MCF 10A (cell line): ENCODE measurements at places on chromosomes 2 and 18. TPM values are rescaled to one million over a fixed set of nuclear protein-coding genes. Genes with fewer than 3 reads are reported as not detected.

GRCh38 chr2:15582710-15583357, 8.8 kb upstream of the DDX1 start:
- H3K4me3 ChIP-seq = no peak overlapping the region
- peaks cover 5% of the 10 kb centered on the region for H3K36me3 ChIP-seq
- peaks cover 7% of the 10 kb centered on the region for H3K4me1 ChIP-seq
- no peaks in the 10 kb centered on the region for H3K27me3 ChIP-seq
- DNase-seq = no peak

- H3K4me1 ChIP-seq = peaks cover 34% of the 10 kb centered on the region
- peak; percentile 8 for DNase-seq
Measured at GRCh38 chr2:36967236-36967876, 1.0 kb upstream of the STRN start.

- no peaks in the 10 kb centered on the region for H3K27me3 ChIP-seq
- H3K4me1 ChIP-seq = peaks cover 34% of the 10 kb centered on the region
- H3K27ac ChIP-seq = peak overlapping the region; percentile 3
- no peak overlapping the region for H3K4me3 ChIP-seq
- no peaks in the 10 kb centered on the region for H3K36me3 ChIP-seq
- peak; percentile 91 for DNase-seq
Measured at GRCh38 chr2:227402959-227403358, 15.2 kb upstream of the SCYGR1 start.

DNA sequence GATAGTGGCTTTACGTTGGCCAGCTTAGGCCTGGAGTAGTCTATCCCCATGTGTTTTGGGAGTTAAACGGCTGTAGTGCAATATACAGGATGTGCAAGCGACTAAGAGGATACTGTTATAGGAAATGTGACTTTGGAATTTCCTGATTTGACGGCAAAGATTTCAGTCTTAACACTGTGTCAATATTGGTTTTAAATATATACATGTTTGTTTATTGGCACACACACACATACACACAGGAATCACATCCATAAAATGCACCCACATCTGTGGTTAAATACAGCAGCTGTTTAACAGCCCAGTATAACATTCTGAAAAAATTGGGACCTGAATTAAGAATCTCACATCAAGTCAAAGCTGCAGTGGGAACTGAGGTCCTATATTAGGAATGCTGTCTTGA, 347.1 kb downstream of the TXNL1 start:
- no peaks in the 10 kb centered on the region for H3K27me3 ChIP-seq
- no peaks in the 10 kb centered on the region for H3K4me1 ChIP-seq
- H3K27ac ChIP-seq = no peak overlapping the region
- DNase-seq = no peak

GRCh38 chr18:31049189-31049588, 6.6 kb upstream of the DSC3 start:
- H3K36me3 ChIP-seq = peaks cover 6% of the 10 kb centered on the region
- no peak overlapping the region for H3K4me3 ChIP-seq

DNA sequence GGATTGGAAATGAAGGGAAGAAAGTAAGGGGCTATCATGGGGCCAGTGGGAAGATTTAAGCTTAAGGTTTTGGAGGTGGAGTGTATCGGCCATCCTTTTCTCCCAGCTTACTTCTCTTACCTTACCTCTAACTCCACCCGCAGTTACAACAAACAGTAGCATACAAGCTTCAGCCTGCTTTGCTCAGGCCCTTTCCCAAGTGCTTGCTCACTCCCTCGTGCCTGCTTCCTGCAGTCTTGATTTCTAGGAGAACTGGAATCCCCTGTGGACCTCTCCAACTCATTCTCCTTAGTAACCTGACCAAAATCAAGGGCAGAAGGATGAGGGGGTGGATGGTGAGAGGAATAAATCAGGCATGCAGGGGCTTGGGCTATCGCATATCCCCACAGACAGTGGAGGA, 5.8 kb upstream of the LYG2 start:
- no peak for DNase-seq
- no peak overlapping the region for H3K4me3 ChIP-seq
- no peaks in the 10 kb centered on the region for H3K36me3 ChIP-seq
- H3K4me1 ChIP-seq = no peaks in the 10 kb centered on the region

The GPR39 gene
- total RNA-seq = 7.2 and 7.7 TPM in 2 replicates

- no peak overlapping the region for H3K4me3 ChIP-seq
- H3K4me1 ChIP-seq = peaks cover 13% of the 10 kb centered on the region
- H3K36me3 ChIP-seq = no peaks in the 10 kb centered on the region
- H3K27me3 ChIP-seq = peaks cover 58% of the 10 kb centered on the region
- DNase-seq = no peak
Measured at GRCh38 chr18:57432751-57433400, 2.3 kb upstream of the ONECUT2 start.

The CYP26B1 gene
- total RNA-seq = 14.1 and 16.9 TPM in 2 replicates

DNA sequence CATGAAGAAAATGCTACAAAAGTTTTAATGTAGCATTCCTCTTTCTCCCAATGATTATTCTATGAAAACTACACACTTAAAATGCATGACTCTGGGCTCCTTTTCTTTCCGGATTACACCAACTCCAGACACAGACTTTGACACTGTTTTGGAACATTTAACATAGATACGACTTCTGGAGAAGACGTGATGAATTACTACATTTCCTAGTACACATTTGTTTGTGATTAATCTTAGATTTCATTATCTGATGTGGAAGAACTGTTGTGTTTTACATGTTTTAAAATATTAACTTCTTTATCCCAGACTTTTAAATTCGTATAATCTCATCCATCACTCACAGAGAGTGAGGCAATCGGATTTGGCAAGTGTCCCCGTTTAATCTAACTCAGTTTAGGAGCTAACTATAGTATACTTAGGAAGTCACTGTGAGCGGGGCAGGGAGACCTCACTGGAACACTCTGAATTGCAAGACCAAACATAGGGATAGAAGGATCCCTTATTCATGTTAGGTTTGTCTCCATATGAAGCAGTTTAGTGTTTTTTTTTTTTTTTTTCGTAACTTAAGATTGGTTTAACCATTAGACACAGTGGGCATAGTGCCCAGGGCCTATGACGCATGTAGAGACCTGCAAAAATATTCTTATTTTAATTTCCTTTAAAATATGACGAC, 66.7 kb downstream of the PDE1A start:
- H3K4me3 ChIP-seq = no peak overlapping the region
- H3K4me1 ChIP-seq = no peaks in the 10 kb centered on the region
- no peak overlapping the region for H3K27ac ChIP-seq
- no peaks in the 10 kb centered on the region for H3K36me3 ChIP-seq
- peak; percentile 77 for DNase-seq

DNA sequence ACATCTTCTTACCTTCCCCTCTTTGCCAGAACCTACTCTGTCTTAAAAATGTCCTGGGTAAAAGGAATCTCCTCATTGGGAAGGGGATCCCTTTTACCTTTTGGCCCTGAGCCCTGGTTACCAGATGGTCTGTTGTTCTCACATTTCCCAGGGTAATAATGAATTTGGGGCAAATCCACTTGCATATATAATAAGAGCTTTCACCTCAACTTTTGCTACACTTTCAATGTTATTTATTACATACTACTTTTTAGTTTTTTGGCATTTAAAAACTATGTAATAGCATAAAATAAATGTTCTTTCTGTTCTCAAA, 15.0 kb downstream of the CERS6 start:
- H3K36me3 ChIP-seq = no peaks in the 10 kb centered on the region
- H3K4me3 ChIP-seq = no peak overlapping the region
- H3K4me1 ChIP-seq = peaks cover 29% of the 10 kb centered on the region
- DNase-seq = no peak

The YES1 gene
- total RNA-seq = 60.4 and 81.7 TPM in 2 replicates

The DES gene
- not detected in 2 replicates for total RNA-seq

GRCh38 chr2:133287709-133288108, 280.6 kb downstream of the NCKAP5 start:
- DNase-seq = no peak
- no peaks in the 10 kb centered on the region for H3K4me1 ChIP-seq
- no peaks in the 10 kb centered on the region for H3K27me3 ChIP-seq
- H3K36me3 ChIP-seq = no peaks in the 10 kb centered on the region
- H3K4me3 ChIP-seq = no peak overlapping the region

- no peak for DNase-seq
- H3K27me3 ChIP-seq = no peaks in the 10 kb centered on the region
Measured at GRCh38 chr2:84908948-84909713, 3.7 kb downstream of the TMSB10 start.

DNA sequence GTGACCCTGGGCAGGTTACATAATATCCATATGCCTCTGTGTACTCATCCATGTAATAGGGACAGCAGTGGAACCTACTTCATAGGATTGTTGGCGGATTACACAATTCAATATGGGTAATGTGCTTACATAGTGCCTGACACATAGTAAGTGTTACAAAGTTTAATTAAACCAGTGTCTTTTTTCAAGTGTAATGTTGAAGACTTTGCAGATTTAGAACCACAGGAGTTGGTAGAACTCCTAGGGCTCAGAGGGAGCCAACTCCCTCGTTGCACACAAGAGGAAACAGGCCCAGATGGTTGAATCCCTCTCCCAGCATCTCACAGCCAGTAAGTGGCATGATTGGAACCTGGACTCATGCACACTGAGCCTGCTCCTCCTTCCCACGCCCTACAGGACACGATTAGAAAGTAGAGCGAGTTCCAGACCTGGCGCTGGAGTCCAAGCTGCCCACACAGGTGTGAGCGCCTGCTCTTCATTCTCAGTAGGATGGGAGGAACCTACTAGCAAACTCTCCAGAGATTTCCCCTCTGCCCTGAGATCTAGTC, 97.8 kb downstream of the VSNL1 start:
- peaks cover 5% of the 10 kb centered on the region for H3K4me1 ChIP-seq
- no peak overlapping the region for H3K4me3 ChIP-seq
- no peaks in the 10 kb centered on the region for H3K36me3 ChIP-seq
- no peaks in the 10 kb centered on the region for H3K27me3 ChIP-seq
- no peak for DNase-seq

DNA sequence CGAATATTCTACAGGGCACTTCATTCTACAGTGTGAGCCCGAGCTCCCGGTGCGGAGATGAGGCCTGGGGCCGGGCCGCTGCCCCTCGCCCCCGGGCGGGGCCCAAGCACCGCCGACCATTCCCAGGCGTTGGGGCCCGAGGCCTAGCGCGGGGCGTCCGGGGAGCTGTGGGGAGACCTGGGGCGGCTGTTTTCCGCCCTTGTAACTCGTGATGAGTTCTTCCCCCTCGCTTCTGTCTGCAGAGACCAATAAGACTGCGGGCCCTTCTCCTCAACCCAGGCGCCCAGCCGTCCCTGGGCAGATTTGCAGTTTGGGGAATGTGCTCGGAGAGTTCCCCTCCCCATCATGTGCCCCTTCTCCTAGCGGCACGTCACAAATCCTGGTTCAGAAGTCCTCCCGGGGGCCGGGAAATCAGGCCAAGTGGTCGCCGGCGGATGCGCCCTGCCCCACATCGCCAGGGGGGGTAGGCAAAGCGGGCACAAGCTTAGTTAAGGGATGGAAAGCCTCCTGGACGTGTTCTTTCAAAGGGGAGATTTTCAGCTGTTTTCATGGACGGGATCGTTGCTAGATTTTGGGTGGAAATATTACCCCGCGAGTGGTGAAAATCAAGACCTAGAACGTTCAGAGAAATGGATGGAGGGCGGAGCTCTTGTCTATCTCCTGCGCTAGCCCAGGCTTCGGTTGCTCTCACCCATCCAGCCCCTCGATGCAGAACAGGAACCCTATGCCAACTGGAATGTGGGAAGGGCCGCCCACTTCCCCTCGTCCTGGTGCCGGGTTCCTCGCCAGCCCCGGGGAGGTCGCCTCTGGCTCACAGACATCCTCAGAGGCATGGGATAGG, 18.8 kb upstream of the HAAO start:
- peaks cover 13% of the 10 kb centered on the region for H3K4me1 ChIP-seq
- H3K27me3 ChIP-seq = no peaks in the 10 kb centered on the region
- peak overlapping the region; percentile 84 for H3K27ac ChIP-seq
- H3K4me3 ChIP-seq = peak overlapping the region; percentile 80
- H3K36me3 ChIP-seq = peaks cover 14% of the 10 kb centered on the region

- H3K4me1 ChIP-seq = no peaks in the 10 kb centered on the region
- H3K4me3 ChIP-seq = no peak overlapping the region
- H3K36me3 ChIP-seq = peaks cover 5% of the 10 kb centered on the region
Measured at GRCh38 chr2:237581751-237582746, 8.5 kb downstream of the RAB17 start.

The KCNJ3 gene
- not detected in 2 replicates for total RNA-seq

The NEMP2 gene
- total RNA-seq = 34.2 and 46.0 TPM in 2 replicates

DNA sequence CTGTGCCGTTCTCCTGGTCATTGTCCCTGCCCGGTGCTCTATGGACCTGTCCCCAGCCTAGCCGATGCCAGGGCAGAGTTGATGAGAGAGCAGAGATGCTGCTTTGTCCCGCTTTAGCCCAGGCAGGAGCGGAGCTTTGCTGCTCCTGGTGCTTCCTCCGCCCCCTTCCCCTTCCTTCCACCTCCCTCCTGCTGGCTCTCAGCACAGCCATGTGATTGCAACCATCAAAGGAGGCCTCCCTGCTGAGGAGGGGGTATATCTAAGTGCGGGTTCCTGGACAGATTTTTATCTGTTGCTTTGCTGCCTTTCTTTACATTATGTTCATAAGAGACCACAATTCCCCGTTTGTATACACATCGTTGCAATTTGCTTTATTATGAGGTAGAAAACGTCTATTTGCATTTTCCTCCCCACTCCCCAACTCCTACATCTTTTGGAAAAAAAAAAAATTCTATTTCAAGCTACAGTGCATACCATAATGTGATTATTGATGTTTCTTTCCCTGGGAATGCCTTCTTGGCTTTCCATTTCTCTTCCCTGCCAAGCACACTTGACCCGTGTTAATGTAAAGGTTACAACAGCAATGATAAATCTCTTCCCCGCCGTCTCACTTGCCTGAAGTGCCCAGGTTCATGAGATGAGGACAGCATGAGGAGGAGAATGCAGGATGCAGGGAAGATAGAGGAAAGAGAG, 25.4 kb downstream of the ALPK2 start:
- no peak overlapping the region for H3K27ac ChIP-seq
- no peak for DNase-seq
- no peaks in the 10 kb centered on the region for H3K27me3 ChIP-seq
- H3K4me1 ChIP-seq = no peaks in the 10 kb centered on the region

The ALPI gene
- total RNA-seq = not detected in 2 replicates

The RGPD4 gene
- 0.10 and 0.14 TPM in 2 replicates for total RNA-seq

The ARHGAP15 gene
- 0.61 TPM in 1 of 2 replicates, not detected in the other for total RNA-seq

The FBXO48 gene
- 1.7 and 2.1 TPM in 2 replicates for total RNA-seq

DNA sequence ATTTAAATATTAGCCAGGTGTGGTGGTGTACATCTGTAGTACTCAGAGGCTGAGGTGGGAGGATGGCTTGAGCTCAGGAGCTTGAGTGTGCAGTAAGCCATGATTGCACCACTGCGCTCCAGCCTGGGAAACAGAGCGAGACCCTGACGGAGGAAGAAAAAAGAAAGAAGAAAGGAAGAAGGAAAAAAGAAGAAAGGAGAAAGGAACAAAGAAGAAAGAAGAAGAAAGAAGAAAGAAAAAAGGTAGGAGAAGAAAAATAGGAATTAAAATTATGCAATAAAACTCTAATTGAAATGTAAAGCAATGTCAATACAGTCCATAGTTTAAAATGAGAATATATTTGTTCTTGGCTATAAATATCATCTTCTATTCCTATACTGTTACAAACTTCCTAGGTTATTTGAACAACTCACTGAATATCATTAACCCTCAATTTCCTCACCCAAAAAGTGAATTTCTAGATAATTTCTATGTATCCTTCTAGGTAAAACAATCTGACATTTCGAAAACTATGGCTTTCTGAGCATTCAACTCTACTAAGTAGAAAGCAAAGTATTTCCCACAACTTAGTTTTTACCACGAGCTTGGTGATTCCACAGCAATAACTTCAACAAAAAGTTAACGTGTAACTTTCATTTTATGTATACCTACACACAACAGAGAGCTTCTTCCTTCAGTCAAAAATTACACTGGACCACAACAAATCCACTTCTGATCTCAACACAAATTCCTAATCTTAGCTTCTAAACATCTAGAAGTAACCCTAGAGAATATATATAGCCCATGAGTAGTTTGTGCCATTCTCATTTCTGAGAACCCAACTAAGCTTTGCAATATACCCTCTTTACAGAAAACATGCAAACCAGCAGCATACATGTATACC, 19.7 kb downstream of the LPIN2 start:
- H3K36me3 ChIP-seq = peaks cover 12% of the 10 kb centered on the region
- no peak overlapping the region for H3K27ac ChIP-seq
- no peak for DNase-seq
- H3K4me3 ChIP-seq = no peak overlapping the region
- H3K4me1 ChIP-seq = peaks cover 26% of the 10 kb centered on the region
